Activated CD4-positive, alpha-beta T cell treated with anti-CD3 and anti-CD28 coated beads, Interleukin-2, amount 50 U/mL, for 48 hours (primary cell): ENCODE measurements at places on chromosomes 3 and 15.

DNA sequence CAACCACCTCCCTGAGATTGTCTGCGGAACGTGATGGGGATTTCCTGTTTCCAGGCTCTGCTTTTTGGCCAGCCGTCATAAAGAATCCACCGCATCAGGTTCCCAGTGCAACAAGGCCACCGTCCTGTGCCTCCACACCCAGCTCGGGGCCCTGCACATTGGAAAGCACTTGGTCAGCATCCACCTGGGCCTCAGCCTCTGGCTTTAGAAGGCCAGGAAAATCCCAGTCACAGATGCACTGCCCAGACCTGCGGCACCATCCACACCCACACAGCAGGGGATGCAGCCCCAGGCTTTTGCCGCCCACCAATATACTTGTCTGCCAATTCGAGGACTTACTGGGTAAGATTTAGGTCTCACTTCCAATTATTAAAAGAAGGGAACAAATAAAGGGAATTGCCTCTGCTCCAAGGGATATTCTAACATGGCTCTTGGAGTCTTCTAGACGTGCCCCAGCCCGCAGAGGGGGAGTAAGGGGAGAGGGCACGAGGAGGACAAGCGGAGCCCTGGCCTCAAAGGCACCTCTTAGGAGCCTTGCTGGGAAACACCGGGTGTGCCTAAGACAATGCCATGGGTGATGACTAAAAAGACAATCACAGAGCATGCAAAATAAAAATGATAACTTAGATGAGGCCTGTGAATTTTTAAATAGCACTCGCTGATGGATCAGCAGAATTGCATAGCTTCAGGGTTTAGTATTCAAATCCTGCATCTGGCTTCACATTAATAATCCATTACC lies 169.2 kb downstream of the FOXP1 start:
- no peak for DNase-seq

GRCh38 chr3:50396502-50396901 lies 37.2 kb upstream of the TMEM115 start:
- no peak for DNase-seq

DNA sequence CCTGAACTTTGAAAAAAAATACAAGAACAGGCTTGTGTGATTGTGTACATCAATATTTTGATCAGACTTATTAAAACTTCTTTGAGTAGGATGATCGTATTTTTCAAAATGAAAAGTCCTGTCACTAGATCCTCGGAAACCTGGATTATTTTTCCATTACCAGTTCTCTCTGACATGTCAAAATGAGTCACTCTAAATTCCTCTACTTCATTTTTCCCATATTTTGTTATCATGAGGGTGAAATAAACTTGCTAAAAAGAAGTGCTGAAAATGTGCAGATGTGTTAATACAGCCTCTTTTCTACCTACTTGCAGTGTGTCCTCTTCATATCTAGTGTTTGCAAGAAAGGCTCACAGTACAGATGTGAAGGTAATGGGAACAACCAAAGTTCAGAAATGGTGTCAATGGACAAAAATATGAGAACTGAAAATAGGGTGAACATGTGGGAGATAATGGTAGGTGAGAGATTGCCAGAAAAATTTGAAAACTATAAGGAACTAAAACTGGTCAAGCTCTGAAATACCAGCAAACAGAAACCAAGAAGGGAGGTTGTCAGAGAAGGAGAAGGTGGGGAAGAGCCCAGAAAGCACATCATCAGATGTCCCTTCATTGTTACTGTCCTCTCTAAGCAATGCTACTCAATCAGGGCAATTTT lies 108.2 kb downstream of the EOMES start:
- no peak for DNase-seq

DNA sequence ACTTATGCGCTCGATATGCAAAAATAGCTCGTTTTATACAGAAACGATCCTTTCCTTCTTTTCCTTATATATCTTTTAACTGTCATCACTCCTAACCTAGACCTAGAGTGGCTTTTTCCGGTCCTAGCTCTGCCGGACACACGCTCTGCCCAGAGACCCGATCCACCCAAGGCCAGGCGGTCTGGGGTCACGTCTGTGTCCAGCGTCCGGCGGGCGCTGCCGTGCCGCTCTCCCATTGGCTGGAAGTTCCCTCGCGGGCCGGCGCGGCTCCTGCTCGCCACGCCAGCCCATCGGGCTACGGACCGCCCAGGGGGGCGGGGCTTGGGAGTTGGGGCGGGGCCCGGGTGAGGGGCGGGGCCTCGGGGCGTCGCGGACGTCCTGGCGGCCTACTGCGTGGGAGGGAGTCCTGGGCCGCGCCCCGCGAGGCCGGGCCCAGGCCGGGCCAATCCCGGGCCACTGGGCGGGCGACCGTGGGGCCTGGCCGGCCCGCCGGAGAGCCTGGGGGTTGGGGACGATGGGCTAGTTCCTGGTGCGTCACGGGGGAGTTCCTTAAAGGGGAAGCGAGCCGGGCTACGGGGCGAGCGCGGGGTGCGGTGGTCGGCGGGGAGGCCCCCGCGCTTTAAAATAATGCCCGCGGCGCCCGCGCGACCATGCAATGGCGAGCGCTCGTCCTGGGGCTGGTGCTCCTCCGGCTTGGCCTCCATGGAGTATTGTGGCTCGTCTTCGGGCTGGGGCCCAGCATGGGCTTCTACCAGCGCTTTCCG lies at the start of gene EDEM1:
EDEM1 (plus strand) TSS at position 552 of the 764 bp plus-strand sequence; CDS start at position 651, 99 bp downstream.
- peak; percentile 96 for DNase-seq

DNA sequence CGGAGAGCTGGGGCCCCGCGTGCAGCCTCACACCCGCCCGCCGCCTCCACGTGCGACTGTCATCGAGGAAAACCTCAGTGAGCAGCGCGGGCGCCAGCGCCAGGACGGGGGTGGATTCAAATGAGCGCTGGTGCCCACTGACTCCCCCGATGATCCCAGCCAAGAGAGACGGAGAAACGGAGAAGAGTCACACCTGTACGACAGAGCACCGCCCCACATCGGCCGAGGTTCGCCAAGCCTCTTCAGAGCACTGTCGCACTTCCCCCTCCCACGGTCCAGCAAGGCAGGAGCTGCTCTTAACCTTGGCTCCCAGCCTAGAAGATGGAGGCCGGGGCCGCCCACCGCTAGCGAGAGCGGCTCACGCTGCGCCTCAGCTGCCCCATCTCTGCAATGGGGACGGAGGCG lies 130.9 kb upstream of the IQSEC1 start:
- DNase-seq: no peak

- no peak for DNase-seq
These were observed 199.8 kb downstream of the WDR72 start for GRCh38 chr15:53559364-53560277.

DNA sequence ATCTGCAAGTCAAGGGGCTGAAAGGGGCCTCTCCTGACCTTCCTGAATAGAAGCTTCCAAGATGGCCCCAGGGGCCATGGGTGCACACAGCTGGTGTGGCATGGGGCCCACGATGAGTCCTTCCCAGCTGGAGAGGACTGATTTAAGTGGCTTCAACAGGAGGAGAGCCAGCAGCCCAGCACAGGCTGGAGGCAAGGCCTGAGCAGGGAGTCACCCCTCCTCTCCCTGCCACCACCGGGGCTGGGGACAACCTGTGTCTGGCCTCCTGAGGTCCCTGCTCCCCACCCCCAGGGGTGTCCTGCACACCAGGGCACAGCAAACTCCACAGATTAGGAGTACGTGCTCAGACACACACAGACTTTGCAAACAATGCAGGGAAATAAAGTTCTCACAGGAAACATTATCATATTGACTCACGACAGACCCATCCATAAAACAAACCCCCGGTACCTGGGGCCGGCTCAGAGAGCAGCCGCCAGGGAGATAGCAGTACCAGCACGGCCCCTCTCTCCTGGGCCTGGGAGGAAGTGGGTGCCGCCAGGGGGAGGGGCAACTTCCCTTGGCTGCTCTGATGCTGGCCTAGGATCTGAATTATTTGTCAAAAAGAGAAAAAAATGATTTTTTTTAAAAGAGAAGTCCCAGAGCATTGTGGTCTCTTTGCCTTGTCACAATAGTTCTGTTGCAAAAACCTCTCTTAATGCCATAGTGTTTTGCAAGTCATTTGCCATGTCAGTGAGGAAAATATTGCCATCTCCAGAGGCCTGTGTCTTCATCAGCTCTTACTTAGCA lies 21.9 kb upstream of the TSEN2 start:
- DNase-seq: no peak

DNA sequence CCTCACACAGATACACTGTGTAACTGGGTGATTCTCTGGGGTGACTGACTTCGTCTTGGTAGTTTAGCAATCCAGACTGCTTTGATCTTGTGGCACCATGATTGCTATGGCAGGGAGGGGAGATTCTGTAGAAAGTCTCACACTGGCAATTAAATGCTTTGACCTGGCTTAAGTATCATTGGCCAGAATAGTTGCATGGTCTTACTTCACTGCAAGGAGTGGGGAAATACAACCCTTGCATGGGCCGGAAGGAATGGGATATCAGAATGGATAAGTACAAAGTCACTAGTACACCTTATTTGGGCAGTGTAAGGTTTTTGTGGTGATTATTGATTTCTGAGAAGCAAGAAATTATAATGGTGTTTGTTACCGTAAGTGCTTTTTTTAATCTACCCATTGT lies 153.8 kb downstream of the UBE2E2 start:
- DNase-seq: no peak

- DNase-seq: no peak
These were observed 23.9 kb downstream of the ZBED2 start for GRCh38 chr3:111571282-111571681.

GRCh38 chr15:23823508-23823907 lies 136.4 kb upstream of the NDN start:
- DNase-seq: no peak
